Activated CD4-positive, alpha-beta T cell treated with anti-CD3 and anti-CD28 coated beads for 4 hours (primary cell): ENCODE measurements at places on chromosomes 12 and 14.
A peak's percentile ranks its signal among the peaks of the same experiment; 100 is the strongest.

- peak; percentile 78 for DNase-seq
Measured at GRCh38 chr14:23068789-23069412, 11.6 kb upstream of the CDH24 start.

DNA sequence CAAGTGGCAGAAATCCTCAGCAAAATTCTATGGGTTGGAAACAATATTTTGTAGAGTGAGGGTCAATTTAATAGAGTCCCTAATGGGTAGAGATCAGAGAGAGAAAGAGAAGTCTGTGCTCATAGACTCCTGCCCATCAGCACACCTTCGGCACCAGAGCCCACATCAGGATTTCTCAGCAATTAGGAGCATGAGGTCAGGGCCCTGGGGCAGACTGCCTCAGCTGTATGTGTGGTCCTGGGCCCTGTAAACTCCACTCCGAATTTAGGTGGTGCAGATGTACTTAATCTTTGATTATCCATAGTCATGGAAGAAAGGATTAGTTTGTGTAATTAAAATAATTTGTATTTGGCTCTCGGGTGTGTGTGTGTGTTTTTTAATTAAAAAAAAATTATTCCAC is 372.6 kb downstream of the AEBP2 start:
- DNase-seq: no peak

DNA sequence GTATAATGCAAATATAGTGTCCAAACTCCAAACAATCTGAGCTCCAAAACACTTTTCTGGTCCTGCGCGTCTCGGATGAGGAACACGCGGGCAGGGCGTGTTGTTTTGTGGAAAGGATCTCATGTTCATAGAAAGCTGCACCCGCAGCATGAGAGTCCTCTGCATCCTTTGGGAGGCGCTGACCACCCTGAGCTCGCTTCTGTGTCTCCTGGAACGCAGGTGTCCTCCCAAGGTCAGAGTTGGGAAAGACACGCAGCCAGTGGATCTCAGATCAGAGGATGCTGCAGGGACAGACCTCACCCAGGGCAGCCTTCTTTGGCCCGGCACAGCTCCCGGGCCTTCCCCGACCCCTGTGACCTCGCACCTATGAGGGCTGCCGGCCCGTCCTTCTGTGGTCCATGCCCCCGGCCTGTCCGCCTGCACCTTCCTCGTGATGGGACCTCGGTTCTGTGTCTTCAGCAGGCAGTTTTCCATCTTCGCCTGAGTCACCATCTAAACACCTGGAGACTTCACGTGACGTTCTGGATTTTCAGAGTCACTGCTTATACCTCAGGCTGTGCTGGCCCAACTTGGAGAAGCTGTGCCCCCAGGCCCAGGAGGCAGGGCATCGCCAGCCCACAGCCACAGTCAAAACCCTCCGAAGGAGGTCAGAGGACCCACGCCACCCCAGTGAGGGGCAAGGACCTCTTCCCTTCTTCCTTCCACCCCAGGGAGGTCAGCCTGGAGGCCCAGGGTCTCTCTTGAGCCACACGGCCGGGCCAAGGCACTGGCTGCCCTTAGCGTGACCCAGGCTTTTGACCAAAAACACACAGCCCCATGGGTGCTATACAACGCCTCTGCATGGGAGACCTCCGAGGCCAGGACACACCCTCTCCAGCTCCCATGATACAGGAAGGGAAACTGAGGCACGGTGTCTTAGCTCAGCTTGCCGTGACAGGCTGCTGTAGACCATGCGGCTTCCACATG is 25.9 kb downstream of the MMP17 start:
- DNase-seq: no peak

GRCh38 chr14:74917646-74918081 is 5.4 kb downstream of the RPS6KL1 start:
- no peak for DNase-seq

DNA sequence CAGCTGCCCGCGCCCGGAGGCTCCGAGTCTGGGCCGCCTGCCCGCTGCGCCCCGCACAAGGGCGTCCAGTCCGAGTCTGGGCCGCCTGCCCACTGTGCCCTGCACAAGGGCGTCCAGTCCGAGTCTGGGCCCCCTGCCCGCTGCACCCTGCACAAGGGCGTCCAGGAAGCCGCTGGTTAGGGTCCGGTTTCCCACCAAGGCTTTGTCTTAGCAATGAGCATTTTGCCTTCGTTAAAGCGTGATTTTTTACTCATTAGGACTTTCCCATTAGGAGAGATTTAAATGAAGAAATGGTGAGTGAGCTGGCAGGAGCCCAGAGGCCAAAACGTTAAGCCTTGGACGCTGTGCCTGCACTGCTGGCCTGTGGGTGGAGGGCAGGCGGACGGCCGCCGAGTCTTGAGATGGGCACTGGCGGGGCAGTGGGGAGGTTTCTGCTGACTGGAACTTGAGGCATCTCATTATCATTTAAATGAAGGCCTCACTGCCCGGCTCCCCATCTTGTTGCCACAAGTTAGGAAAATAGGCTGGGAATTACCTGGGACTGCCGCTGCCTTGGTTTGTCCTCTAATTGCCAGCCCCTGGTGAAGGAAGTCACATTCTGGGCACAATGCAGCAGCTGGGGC is 36.0 kb downstream of the FBRSL1 start:
- no peak for DNase-seq

- no peak for DNase-seq
Measured at GRCh38 chr12:10719482-10719881, 3.6 kb downstream of the YBX3 start.

DNA sequence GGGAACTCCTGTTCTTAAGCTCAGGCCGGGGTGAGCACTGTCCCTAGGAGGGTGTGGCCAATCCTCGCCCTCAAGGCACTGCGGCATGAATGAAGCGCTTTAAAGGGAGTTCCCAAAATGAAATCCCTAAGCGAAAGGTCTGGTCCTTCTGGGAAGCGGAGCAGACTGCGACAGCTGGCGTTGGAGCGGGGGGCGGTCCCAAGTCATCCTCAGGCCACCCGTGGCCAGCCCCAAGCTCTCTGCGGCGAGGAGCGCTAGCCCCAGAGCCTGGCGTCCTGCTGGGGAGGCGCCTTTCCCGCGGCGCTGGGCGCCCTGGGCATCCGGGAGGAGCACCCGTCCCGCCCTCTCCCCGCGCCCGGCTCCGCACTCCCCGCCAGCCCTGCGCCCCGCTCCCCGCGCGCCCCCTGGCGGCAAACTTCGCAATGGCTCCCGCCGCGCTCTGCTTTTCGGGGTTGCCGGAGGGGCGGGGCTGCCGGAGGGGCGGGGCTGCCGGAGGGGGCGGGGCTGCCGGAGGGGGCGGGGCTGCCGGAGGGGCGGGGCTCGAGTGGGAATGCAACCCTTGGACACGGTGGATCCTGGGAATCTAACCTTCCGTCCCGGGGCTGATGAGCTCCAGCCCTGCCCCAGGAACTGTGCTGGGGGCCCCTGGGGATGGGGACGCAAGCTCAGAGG is 25.4 kb downstream of the ZBTB42 start:
- peak; percentile 89 for DNase-seq

- DNase-seq: no peak
Measured at GRCh38 chr12:26651036-26651435, 182.0 kb downstream of the ITPR2 start.

GRCh38 chr12:8549381-8549780 is 8.7 kb upstream of the CLEC4E start:
- DNase-seq: no peak

DNA sequence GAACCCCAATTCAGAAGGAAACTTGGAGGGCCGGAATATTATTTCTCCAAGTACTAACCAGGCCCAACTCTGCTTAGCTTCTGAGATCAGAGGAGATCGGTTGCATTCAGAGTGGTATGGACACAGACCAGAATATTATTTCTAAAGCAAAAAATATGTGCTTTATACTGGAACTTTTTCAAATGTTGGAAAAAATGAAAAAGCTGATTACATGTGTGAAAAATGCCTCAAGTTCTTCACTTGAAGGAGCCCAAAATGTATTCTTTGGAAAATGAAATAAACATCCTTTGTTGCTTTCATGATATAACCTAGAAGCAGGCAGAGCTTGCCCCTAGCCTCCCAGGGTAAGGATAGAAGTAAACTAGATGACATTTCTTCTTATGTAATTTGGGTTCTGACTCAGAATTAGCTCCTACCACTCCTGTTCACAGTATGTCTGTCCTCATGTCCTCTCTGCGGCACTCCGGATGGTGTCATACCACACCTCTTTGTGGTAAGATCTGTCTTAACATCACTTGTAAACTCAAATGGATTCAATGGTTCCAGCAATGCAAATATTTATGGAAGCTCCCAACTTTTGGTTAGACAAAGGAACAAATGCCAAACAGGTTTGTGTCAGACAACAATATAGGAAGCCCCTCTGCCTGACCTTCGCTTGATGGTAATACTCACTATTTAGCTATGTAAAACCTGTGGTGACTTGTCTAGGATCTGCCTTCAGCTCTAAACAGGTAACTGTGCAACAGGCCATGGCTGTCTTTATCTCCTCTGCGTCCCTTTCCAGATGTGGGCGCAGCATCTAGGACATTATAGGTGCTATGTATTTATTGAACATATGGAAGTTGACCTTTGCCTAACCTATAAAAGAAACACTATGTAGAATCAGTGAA is 178.5 kb downstream of the SSPN start:
- no peak for DNase-seq

GRCh38 chr12:92073094-92073493 is 72.6 kb downstream of the BTG1 start:
- no peak for DNase-seq

- no peak for DNase-seq
Measured at GRCh38 chr12:93946542-93947150, 201.7 kb upstream of the PLXNC1 start.

DNA sequence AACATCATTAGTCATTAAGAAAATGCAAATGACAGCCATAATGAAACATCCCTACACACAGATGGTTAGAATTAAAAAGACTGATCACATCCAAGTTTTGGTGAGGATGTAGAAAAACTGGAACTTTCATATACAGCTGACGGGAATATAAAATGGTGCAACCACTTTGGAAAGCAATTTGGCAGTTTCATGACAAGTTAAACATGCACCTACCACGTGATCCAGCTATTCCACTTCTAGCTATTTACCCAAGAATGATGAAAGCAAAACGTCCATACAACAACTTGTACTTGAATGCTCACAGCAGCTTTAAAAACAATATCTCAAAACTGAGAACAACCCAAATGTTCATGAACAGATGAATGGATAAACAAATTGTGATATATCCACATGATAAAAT is 77.9 kb upstream of the AVPR1A start:
- DNase-seq: no peak

GRCh38 chr12:15558915-15559528 is 230.2 kb downstream of the EPS8 start:
- no peak for DNase-seq

GRCh38 chr14:40164083-40164482 is 731.9 kb upstream of the FBXO33 start:
- no peak for DNase-seq

DNA sequence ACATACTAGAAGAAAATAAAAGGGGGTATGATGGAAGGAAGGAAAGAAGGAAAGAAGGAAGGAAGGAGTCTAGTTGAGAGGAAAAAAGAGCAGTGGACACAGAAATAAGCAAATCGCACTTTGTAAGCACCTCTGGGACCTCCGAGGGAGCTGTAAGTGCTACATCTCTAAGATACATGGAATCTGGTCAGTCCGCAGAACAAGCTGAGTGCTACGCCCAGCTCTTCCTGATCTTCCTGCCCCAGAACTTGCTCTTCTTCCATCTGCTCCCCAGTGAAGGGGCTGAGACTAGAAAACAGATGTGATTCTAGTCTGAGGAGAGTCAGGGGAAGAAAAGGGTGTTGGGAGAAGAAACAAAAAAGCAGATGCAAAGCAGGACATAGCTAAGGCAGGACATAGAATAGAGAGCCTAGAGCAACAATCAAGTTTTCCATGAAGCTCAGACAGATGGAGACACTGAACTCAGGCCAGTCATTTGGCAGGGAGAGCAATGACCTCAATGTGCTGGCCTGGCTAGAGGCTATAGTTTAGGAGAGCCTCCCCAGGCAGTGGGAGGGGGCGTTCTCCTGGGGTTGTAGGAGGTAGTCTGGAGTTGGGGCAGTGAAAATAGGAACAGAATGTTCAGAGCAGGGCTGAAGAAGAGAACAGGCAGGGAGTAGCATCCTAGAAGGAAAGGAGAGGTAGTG is 1.7 kb upstream of the MFAP5 start:
- DNase-seq: no peak

DNA sequence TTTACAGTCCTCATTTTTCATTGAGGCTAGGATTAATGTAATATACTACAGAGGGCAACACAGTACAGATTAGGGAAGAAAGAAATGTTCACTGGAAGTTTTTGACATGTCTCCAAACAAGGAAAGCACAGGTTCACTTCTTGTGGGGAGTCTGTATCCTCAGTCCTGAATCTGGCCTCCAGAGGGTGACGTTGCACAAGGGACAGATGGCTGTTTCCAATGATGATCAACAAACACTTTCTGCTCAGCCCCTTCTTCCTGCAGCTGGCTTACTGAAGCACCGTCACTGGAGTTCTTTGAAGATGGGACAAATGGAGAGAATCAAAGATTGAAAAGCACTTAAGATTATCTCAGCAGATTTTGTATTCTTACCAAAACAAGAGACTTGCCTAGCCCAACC is 123.3 kb upstream of the OR4E1 start:
- no peak for DNase-seq

DNA sequence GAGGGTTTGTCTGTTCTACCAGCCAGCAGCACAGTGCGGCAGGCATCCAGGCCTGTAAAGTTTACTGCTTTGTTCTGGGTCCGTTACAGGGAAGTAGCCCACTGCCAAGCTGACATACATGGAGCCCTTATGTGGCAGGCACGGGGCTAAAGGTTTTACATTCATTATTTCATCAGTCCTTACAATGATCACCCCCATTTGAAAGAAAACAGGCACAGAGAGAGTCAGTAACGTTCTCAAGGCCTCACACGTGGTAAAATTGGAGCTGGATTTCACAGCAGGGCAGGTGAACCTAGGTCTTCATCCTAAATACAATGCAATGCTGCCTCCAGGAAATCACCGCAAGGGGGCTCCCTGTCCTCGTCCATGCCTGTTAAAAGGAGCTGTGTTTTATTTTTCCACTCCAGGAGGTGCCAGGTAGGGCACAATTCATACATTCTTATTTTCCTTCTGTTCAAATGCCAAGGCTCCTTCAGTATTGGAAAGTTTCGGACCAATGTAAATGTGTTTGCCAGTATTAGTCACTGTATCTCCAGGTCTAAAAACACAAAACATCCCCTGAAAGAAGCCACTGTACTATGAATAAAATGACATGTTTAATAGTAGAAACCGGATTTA is 172.2 kb upstream of the GZMB start:
- no peak for DNase-seq

DNA sequence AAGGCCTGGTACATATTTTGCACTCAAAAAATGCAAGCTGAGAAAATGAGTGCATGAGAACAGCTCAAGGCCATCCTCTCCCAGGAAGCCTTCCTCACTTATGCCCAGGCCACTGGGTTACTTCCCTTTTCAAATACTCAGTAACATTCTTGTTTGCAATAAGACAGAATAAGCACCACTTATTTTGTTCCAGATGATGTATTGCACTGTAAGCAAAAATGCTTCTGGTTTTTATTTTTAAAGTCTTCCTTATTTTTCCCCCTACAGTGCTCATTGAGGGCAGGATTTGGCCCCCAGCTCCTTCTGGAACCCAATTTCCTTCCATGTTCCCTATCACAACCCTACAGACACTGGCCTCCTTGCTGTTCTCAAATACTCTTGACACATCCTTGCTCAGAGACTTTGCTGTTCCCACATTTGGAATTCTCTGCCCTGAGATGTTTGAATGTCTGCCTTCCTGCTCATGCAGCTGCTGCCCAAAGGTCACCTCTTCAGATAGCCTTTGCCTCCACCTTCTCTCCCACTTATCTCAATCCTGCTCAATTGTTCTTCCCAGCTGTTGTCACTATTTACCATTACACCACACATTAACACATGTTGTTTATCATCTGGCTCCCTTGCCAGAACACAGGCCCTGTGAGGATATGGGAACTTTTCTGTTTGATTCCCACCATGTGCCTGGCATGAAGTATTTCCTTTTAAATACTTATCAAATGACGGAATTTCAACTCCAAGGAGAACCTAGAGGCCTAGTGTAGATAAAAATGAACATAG is 49.9 kb downstream of the IFNG start:
- DNase-seq: no peak
